ENCODE measurements at places on chromosomes 2 and 18.
A peak's percentile ranks its signal among the peaks of the same experiment; 100 is the strongest.

DNA sequence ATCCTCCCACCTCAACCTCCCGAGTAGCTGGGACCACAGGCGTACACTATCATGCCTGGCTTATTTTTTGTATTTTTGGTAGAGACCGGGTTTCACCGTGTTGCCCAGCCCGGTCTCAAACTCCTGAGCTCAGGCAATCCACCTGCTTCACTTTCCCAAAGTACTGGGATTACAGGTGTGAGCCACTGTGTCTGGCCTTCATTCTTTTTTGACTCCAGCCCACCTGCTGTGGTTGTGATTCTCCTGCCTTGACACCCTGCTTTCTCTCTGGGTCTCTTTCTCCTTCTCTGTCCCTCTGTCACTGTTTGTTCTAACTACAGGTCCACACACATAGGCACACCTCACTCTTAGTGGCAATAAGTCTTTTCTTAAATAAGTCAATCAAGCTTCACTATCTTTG, 85.3 kb downstream of the FTCDNL1 start:
- DNase-seq, result no peak

DNA sequence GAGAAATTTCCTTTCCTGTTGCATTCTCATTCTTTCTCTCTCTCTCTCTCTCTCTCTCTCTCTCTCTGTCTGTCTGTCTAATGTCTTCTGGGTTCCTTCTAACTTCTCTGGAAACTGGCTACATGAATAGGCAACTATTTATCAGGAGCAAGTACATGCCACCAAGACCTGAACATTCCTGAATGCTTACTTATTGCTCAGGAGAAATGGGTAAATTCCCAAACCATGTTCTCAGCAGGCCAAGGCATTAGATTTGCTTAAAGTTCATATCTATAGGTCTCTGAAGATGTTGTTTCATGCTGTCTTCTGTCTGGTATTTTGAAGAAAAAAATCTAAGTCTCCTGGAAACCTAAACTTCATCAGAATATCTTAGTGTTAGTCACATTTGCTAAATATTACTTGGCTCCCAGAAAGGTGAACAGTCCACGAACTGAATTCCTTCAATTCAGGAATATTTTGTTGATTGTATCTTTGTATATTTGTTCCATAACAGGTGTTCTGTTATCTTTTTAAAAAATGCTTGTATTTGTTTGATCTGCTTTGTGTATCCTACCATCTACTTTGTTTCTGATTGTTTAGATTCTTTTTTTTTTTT, 77.2 kb upstream of the FIGN start:
- DNase-seq, result no peak

DNA sequence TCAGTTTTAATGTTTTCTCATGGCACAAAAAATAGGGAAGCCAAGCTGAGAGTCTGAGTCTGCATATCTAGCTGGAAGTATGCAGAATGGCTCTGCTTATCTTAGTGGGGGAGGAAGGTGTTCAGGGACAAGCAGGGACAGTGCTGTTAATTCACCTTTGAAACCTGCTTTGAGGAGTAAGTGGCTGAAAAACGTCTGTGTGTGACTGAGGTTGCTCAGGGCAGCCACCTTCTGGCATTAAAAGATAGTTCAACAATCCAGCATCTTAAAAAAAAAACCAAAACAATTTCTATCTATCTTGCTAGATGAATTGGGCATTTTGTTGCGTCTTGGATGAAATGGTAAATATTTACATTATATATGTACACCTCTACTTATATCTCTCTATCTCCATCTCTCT, 2.0 kb upstream of the TRPM8 start:
- DNase-seq, result no peak

- no peak for DNase-seq
Measured at GRCh38 chr2:170206805-170207407, 29.0 kb downstream of the MYO3B start.

- no peak for DNase-seq
Measured at GRCh38 chr18:8778386-8778785, 73.0 kb downstream of the MTCL1 start.

- DNase-seq, result peak; percentile 49
Measured at GRCh38 chr18:5417342-5417741, 121.8 kb upstream of the ZBTB14 start.

GRCh38 chr2:165155152-165155551, 48.7 kb downstream of the SCN3A start:
- no peak for DNase-seq

DNA sequence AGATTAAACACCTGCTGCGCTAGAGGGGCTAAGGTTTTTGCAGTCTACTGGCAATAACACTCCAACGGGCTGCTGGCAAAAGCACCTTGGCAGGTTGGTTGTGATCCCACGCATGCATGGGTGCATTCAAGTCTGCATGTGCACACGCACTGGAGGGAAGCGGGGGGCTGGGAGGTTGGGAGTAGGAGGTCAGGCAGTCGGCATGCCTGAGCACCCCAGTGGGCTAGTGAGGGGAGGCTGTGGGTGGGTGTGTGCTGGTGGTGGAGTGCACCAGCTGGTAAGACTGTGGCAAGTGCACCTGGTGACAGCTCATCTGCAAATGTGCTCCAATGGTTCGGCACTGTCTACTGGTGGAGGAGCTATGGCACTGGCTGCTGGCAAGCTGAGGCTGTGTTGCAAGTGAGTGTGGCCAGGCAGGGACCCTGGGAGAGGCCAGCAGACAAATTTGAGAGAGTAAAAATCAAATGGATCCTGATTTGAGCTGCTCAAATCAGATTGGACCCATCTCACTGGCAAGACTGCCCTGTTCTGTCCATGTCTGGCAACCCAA, 460.6 kb upstream of the DSEL start:
- no peak for DNase-seq

DNA sequence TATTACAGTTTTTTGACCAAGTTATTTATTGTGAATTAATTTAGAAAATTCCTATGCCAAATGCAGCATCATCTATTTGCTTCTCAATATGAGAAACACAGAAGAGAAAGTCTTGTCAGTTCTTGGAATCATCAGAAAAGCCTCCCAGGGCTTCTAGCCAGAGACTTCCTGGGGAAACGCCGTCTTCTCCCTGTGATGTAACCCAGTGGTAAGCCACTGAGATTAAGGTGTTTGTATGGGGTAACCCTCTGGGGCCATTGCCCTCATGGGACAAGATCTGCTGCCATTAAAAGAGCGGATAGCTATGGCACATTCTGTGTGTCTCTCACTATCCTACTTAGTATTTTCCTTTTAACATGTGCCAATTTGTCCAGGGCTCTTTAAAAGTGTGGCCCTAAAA, 28.0 kb downstream of the ANKRD29 start:
- no peak for DNase-seq

- DNase-seq, result no peak
Measured at GRCh38 chr18:33355263-33355662, 85.3 kb downstream of the CCDC178 start.

GRCh38 chr2:160968183-160968582, 192.0 kb upstream of the TANK start:
- no peak for DNase-seq

DNA sequence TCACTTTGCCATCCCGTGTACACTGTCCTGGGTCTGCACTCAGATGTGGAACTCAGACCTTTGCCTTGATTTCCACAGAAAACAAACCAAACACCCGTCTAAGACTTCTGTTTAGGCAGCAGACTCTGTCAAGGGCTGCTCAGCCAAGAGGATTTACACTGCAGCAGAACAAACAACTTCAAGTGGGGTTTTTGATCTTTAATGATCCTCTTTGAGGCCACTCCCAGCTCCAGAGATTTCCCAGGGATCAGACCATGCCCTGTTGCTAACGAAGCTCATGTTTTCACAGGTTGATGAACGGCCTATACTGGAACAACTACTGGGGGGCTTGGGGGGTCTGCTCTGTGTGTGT, 52.5 kb upstream of the LGALSL start:
- DNase-seq, result no peak

GRCh38 chr2:7375901-7376300, 458.7 kb downstream of the RNF144A start:
- no peak for DNase-seq

DNA sequence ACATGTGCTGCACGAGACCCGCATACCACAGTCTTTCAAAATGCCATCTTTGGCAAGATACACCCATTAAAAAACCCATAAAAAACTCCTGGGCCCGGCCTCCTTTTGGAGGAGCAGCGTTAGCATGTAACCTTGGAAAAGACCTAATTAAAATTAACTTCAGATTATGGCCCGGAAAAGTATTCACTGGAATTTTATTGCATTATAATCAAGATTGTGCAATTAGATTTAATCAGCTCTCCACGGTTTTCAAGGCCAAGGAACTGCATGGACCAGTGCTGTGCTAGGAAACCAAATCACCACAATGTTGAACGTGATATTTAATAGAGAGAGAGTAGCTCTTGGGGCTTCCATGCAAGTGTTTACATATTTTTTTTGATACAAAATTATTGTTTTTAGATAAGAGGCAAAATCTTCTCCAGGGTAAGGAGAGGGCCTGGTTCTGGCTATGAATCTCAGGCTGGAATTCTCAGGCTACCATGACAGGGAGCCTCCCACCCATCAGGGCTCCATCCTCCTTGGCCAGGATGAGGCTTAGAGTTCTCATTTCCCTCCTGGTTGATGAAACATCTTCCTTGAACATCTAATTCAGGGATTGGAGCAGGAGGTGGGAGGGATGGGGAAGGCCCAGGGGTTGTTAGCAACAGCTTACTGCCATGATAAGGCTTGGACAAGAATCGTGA, 82.0 kb upstream of the TTC39C start:
- no peak for DNase-seq

GRCh38 chr2:148619560-148620195, 24.9 kb upstream of the EPC2 start:
- DNase-seq, result no peak

GRCh38 chr2:46937471-46937901, 21.9 kb upstream of the MCFD2 start:
- DNase-seq, result peak; percentile 34

DNA sequence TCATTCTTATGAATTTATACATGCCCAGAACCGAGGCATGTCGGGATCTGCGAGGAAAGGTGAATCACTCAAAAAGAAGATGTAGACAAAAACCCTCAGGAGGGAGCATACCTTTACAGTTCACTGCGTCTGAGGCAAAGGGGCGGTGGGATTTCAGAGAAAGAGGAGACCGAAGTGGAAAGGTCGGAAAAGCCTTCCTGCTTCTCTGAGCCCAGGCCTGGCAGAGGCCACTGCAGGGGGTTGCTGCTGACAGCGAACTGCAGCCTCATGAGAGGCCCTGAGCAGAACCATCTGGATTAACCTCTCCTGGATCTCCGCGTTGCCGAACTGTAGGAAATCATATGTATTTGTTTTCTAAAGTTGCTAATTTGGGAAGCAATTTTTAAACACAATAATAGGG, 713.1 kb upstream of the SOX11 start:
- DNase-seq, result no peak

GRCh38 chr18:3631887-3632286, 181.9 kb downstream of the TGIF1 start:
- no peak for DNase-seq

DNA sequence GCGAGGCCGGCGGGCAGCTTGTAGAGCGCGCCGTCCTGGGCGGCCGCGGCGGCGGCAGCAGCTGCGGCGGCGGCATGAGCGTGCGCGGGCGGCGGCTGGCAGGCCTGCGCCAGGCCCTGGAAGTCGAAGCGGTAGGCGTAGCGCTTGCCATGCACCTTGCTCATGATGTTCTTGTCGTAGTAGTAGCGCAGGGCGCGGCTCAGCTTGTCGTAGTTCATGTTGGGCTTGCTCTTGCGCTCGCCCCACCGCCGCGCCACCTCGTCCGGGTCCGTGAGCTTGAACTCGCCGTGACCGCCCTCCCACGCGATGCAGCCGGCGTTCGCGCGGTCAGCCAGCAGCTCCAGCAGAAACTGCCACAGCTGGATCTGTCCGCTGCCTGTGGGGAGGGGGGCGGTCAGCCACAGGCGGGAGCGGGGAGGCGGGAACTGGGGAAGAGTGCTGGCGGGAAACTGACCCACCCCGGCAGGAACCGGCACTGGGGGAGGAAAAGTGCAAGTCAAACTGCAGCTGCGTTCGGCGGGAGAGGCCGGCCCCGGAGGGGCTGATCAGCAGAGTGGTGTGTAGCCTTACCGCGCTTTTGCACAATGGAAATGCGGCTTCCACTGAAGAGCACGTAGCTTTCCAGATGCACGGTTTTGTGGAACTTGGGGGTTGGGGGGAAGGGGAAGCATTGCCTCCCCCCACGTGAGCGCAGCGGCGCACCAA, 3.0 kb downstream of the FEV start:
- no peak for DNase-seq

GRCh38 chr2:112153501-112153900, 15.3 kb downstream of the FBLN7 start:
- DNase-seq, result no peak

DNA sequence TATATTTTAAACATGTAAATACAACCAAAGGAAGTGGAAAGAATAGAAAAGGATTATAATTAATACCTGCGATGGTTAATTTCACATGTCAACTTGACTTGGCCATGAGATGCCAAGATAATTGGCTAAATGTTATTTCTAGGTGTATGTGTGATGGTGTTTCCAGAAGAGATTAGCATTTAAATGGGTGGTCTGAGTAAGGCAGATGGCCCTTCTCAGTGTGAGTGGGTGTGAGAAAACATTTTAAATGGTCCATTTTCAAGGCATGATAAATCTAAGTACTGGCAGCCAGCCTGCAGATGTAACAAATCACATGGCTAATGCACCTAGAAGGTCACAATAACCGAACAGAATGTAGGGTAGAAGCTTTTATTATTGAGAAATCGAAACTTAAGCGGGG, 99.6 kb upstream of the CDH7 start:
- DNase-seq, result no peak

- DNase-seq, result no peak
Measured at GRCh38 chr2:217258170-217258569, 398.3 kb upstream of the TNP1 start.

- DNase-seq, result no peak
Measured at GRCh38 chr18:22711192-22711685, 221.9 kb upstream of the RBBP8 start.

DNA sequence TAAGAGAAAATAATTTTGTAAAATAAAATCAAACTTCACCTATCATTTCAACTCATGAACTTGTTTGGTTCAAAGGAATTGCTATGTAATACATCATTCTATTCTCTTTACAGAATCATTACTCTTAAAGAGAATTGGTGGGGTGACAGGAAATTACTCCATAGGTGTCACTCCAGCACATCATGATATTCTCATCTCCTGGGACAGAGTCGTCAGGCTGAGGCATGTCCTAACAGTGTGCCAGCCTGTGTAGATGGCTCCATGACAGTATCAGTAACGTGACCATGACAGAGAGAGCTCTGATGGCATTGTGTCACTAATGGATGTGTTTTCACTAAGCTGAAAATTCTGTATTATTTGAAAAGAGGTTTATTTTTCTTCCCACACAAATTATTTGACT, 13.9 kb downstream of the SPATS2L start:
- DNase-seq, result no peak

DNA sequence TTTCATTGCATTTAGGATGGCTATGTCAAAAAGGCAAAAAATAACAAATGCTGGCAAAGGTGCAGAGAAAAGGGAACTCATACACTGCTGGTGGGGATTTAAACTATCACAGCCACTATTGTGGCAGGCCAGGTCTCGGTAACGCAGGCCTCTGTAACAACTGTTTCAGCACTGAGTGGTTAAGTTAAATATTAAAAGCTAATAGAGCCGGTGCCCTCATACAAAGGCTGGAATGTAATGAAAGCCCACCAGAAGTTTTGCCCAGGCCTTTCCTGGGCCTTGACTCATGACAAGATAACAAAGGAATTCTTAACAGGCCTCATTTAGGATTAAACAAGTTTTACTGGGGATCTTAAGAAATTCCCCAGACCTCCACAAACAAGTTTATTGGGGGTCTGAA, 10.7 kb downstream of the MERTK start:
- no peak for DNase-seq
